Retina (tissue), 1 donor: ENCODE measurements at places on chromosomes 5 and 9.

GRCh38 chr5:4847766-4848165, 292.4 kb upstream of the ADAMTS16 start:
- DNase-seq, result no peak

DNA sequence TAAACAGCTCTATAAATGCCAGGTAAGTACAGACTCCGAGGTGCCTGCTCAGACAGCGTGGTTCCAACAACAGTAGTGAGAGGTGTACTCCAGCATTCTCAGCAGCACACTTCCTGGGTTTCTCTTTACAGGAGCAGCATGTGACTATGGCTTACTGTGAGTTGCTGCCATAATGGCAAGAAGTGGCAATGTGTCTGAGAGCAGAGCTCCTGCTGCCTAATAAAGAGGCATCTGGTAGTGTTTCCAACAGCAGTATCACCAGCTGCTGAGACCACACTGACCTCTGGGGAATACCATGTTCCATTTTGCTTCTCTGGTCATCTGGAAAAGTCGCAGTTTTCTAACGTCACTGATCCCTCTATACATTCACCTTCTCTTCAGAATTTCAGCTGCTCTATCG, 398.2 kb downstream of the SLCO4C1 start:
- peak; percentile 28 for DNase-seq

DNA sequence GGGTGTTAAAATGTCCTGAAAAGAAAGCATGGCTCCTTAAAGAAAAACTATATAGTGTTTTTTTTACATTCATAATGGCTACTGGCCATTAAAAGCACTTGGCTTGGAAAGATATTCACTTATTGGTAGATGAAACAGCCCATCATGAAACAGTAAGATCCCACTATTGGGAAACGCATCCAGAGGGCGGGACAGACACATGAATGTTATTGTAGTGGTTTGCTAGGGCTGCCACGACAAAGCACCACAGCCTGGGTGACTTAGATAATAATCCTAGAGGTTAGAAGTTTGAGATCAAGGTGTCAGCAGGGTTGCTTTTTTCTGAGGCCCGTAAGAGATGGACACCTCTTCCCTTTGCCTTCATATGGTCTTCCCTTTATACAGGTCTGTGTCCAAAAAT, 139.4 kb upstream of the ANKH start:
- DNase-seq, result no peak

- DNase-seq, result no peak
Observed at GRCh38 chr5:97124335-97124734, 18.1 kb downstream of the LIX1 start.

GRCh38 chr9:123929177-123929869, 603 bp downstream of the DENND1A start:
- DNase-seq, result peak; percentile 38

DNA sequence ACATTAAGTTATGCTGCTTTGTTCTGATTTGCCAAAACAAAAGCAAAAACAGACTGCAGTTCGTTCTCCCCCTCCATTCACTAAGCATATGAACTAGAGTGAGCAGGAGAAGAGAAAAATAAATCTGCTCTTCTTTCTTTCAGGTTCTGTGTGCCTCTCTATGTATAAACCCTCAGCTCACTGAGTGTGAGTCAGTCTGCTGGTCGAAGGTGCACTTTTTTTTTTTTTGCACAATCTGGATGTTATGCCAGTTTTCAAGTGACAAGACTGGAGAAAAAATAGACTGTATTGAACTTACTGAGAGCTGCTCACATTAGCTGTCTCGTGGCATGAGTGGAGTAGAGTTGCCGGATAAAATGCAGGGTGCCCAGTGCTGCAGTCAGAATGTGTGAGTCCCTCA, 244.6 kb upstream of the ATP10B start:
- DNase-seq, result no peak

GRCh38 chr5:62701036-62701435, 122.4 kb downstream of the LRRC70 start:
- no peak for DNase-seq

DNA sequence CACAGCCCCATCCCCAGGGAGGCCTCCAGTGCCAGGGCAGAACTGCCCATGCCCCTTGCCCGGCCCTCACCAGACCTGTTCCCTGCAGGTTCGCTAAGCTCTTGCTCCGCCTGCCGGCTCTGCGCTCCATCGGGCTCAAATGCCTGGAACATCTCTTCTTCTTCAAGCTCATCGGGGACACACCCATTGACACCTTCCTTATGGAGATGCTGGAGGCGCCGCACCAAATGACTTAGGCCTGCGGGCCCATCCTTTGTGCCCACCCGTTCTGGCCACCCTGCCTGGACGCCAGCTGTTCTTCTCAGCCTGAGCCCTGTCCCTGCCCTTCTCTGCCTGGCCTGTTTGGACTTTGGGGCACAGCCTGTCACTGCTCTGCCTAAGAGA, 110.1 kb downstream of the RXRA start:
- DNase-seq, result no peak

DNA sequence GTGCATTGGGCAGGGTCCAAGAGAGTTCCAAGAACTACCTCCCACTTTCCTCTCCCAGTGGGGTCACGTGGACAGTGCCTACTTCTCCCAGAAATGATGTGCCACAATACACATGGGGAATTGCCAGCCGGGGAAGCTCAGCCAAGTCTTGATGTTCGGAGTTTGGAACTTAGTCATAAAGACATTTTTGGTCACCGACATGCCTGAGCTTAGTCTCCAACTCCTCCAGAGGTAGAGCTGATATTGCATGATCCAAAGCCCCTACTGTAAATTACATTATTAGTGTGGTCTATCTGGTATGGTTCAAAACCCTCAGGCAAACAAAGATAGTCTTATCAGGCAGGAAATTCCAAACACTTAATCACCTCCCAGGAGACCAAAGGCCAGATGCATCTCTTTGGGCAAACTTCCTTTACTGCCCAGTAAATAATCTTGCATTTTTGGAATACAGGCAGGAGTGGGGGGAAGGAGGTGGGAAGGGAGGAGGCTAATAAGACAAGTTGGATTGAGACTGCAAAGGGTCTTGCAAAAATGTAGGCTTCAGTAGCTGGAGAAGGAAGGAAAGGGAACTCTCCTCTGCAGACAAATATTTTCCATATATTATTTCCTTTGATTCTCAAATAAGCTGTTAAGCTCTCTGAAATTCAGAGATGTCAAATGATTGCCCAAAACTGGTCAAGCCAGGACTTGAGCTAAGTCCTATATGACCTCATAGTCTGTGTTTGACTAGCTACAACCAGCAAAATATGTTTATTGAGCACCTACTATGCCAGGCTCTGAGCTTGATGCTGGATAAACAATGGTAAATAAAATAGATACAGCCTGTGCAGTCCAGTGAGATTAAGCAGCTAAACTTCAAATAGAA, 99.4 kb downstream of the DRD1 start:
- no peak for DNase-seq

GRCh38 chr9:27784847-27785713, 211.8 kb upstream of the C9orf72 start:
- no peak for DNase-seq

- no peak for DNase-seq
Observed at GRCh38 chr5:177154003-177154643, 20.6 kb downstream of the NSD1 start.

DNA sequence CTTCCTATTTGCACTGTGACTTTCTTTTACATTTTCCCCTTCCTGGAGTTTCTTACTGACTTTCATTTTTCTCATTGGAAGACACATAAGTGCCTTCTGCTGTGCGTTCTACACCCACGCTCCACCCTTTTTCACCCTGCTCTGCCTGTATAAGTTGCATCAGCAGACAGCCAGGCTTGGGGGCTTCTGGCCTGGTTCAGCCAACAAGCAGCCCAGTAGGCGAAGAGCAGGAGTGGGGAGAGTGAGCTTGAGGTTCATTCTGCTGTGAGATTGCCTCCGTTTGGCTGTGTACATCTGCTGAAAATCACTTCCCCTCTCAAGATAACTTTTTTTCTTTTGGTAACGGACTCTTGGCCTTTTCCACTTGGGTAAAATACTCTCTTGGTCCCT, 38.4 kb downstream of the RASGRF2 start:
- DNase-seq, result no peak

DNA sequence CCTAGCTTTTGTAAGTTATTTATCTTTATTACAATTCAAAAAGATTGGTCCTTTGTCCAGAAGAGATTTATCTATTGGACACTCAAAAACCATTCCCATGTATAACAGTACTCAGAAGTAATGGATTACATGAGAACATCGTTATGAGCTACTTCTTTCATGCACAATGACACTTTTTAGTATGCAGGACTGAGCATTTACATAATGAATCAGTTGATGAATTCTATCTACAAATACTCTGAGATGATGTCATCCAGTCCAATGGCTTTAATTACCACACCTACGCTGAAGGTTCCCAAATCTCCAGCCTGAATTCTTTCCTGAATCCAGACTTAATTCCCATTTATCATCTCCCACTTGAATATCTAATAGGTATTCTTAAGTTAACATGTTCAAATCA, 75.3 kb downstream of the PTBP3 start:
- no peak for DNase-seq

DNA sequence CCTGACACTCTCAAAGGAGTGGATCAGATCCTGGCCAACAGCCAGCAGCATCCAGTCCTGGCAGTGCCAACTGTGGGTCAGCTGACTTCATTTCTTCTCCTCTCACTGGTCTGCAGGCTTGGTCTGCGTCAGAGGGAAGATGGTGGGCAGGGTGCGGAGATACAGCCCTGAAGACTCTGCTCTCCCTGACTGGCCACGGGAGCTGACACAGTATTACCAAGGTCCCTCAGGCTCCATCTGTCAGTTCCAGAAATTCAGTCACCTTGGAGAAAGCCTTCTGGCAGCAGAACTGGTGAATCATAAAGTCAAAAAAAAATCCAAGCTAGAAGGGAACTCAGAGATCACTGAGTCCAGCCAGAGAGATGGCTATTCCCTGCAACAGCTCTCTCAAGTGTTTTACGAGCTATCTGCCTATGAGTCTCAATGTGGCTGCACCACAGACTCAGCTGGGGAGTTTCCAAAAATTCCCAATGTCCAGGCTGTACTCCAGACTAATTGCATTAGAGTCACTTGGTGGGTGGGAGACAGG, 27.9 kb downstream of the C1QTNF2 start:
- no peak for DNase-seq

DNA sequence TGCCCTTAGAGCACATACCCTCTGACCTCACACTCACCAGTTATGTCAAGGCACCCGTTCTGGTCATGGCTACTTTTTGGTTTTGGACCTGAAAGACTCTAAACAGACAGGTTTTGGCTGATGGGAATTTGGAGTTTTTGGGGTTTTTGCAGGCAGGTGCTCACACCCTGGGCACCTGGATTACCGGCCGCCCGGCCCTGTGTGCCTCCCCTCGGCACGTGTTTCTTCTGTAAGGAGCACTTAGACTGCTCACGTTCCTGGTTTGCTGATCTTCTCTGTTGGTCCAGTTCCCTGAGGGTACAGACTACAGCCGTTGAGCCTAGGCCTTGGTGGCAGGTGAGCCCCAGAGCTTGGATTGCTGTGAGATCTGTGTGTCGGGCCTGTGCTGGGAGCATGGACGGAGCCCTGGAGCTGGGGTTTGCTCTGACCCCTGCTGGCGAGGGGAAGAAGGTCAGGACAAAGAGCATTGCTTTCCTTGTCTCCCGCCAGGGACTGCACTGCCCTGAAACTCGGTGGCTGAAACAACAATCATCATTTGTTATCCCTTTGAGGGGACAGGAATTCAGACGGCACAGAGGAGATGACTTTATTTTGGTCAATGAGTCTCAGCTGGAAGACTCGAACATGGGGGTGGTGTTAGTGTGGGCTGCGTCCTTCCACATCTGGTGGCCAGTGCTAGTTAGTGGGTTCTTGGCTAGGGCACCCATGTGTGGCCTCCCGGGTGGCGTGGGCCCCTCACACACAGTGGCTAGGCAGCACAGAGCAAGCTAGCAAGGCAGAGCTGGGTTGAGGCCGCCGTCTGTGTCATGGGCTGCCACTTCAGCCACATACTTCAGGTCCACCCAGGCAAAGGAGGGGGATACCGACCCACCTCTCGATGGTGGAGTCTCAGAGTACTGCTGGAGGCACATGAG, 76.4 kb downstream of the EHMT1 start:
- DNase-seq, result peak; percentile 74

DNA sequence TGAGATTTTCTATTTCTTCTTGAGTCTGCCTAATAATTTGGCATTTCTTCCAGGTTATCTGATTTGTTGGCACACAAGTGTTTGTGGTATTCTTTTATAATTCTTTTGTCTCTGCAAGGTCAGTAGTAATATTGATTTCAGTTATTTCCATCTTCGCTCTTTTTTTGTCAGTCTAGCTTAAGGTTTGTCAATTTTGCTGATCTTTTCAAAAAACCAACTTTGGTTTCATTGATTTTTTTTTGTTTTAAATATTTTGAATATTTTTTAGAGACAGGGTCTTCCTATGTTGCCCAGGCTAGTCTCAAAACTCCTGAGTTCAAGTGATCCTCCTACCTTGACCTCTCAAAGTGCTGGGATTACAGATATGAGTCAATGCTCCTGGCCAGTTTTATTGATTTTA, 162.8 kb downstream of the BARX1 start:
- DNase-seq, result no peak

DNA sequence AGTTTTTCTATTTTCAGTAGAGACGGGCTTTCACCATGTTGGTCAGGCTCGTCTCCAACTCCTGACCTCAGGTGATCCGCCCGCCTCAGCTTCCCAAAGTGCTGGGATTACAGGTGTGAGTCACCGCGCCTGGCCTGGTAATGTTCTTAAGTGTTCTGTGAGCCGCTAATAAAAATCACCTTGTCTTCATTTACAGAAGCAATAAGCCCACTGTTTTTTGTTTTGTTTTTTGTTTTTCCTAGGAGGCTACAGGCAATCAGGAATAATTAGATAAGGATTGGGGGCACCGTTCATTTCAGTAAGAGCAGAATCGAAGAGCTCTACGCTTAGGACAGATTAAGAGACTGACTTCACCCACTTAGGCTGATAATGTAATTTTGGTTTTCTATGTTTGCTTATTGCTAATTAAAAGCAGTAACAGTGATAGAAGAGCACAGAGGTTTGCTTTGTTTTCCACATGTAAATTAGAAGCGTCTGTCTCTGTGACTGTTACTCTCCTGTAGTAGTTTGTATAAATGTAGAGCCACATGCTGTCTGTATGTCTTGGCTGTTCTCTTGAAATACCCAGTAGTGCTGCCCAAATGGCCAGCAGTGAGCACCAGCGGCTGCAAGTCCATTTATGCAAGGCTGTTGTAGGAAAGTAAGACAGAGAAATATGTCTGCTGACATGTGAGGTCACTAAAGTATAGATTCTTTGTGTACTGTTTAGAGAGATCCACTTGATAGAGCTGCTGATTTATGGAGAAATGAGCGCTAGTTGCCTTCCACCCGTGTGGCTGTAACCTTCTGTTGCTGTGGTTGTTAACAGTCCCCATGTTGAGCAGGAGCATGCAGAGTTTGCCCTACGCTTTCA, 30.5 kb downstream of the TRIO start:
- no peak for DNase-seq

DNA sequence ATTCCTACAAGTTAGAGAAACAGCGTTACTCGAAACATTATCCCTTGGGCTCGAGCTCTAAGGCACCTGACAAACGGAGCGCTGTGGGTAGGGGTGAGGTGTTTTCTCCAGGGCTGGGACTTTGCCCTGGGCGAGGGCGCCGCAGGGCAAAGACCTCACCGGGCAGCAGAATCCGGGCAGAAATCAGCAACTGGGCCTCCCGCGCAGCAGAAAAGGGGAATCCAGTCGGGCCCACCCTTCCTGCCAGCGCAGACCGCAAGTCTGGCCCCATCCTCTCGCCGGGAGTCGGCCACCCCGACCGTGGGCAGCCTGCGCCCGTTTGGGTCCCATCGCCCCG, 430 bp upstream of the MSH3 start:
- DNase-seq, result peak; percentile 70
